ENCODE measurements at places on chromosomes 1 and 21.
A peak's percentile ranks its signal among the peaks of the same experiment; 100 is the strongest.

GRCh38 chr21:14672466-14672865 is 126.4 kb upstream of the SAMSN1 start:
- no peak for DNase-seq

DNA sequence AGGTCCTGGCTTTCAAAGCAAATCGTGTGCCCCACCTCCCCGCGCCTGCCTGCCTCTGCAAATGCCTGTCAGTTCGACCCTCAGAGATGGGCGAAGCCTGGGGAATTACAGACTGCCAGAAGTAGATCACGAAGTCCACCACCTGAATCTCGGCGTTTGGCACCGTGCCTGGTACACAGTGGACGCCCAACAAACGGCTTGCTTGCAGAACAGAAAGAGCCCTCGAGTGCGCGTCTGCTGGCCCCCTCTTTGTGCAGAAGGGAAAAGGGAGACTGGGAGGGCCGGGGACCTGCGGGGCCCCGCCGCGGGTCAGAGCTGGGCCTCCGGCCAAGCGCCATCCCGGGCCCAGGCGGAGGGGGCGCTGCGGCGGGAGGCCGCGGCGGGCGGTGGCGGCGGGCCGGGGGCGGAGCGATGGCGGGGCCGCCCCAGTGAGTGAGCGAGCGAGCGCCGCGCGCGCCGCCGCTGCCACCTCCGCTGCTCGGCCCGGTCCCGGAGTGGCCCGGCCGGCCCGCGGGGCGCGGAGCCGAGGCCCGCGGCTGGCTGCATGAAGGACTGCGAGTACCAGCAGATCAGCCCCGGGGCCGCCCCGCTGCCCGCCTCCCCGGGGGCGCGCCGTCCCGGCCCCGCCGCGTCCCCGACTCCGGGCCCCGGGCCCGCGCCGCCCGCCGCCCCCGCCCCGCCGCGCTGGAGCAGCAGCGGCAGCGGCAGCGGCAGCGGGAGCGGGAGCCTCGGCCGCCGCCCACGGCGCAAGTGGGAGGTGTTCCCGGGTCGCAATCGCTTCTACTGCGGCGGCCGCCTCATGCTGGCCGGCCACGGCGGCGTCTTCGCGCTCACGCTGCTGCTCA is at the start of gene ZDHHC18:
Gene ZDHHC18, plus strand, starts transcription at position 428 of the 845 bp plus-strand sequence. Its CDS starts 117 bp downstream, at position 545.
- peak; percentile 76 for DNase-seq

DNA sequence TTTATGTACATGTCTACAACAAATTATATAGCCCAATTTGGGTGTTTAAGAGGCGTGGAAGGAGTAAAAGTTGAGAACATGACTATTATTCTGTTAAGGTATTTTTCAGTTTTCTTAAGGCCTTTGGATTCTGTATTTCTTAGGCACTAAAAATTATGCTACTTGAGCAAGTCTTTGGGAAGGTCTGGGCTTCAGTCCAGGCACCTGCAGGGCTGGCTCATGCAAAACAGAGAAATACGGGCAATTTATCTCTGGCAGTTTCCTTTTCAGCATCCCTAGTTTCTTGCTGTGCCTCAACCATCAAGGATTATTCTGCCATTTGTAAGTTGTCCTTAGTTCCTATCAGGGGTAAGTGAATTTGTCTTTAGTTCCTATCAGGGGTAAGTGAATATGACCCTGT is 358.8 kb upstream of the B3GALT2 start:
- no peak for DNase-seq

- DNase-seq: no peak
Observed at GRCh38 chr1:109762039-109762585, 1.6 kb downstream of the EPS8L3 start.

GRCh38 chr1:175865041-175865766 is 121.8 kb upstream of the TNR start:
- DNase-seq: peak; percentile 22

GRCh38 chr1:227042292-227042691 is 102.2 kb downstream of the COQ8A start:
- DNase-seq: no peak

DNA sequence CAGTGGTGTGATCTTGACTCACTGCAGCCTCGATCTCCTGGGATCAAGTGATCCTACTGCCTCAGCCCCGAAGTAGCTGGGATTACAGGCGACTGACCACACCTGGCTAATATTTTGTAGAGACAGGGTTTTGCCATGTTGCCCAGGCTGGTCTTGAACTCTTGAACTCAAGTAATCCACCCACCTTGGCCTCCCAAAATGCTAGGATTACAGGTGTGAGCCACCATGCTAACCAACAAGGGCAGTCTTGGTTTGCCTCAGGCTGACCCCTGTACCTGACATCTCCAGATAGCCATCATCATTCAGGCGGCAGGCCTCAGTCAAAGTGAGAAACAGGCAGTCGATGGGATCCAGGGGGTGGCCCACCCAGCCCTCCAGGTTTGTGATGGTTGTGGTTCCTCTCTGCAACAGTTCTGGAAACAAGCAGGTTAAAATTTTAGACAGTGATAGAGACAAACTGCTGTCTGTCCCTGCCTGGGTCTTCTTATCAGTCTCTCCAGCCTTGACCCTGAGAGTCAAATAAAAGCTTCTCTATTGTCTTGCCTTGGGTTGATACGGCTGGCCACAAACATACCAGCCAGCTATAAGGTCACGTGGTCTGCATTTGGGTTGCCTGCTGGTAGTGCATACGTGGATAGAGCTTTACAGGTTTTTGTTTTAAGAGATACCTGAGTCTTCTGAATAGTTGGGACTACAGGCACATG is 26.8 kb downstream of the UROD start:
- no peak for DNase-seq

- DNase-seq: peak; percentile 3
Observed at GRCh38 chr1:78790174-78790573, 140.5 kb downstream of the IFI44 start.

GRCh38 chr1:111998332-111998731 is 8.9 kb upstream of the KCND3 start:
- no peak for DNase-seq

DNA sequence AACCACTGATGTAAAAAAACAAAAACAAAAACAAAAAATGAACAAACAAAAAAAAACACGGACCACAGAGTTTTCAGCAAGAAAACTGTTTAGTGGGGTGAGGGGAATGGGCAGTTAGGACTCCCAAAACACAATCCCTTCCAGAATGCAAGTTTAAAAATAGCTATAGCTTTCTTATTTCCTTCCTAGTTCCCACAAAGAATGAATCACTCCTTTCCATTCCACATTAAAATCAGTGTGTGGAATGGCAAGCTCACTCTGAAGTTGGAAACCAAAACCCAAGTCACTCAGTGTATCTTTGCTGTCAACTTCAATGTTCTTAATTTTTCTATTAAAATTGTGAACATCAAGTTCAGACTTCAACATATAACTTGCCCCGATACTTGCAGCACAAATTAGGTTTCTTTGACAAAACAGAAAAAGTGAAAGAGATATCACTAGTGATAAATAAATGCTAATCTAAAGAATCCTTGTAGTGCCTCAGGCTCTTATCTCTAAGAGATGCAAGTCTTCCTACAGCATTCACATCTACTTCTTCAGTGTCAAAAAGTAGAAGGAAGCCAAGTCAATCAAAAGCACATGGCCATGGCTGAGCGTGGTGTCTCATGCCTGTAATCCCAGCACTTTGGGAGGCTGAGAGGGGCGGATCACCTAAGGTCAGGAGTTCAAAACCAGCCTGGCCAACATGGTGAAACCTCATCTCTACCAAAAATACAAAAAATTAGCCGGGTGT is 45.5 kb downstream of the TOR3A start:
- no peak for DNase-seq

DNA sequence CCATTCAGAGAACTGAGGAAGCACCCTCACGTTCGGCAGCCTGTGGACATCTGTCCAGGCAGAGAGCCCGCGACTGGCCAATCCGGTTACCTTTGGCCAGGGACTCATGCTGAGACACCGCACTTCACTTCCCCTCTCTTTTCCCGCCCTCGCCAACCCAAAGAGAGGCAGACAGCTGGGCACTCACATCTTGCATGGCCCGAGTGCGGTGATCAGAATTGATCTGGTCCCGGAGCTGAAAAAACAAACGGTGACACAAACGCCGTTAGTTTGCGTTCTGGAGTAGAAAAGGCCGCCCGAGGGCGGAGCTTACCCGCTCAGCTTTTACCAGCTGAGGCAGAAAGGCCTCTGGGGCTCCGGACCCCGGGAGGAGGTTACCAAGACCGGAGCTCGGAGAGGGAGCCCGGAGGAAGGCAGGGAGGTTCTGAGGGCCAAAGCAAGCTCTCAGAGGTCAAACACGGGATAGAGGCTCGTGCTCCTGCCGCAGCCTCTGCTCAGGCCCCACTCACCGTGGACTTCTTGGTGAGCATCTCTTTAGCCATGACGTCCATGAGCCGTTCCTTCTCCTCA is 376 bp downstream of the SF3A3 start:
- peak; percentile 57 for DNase-seq

All from stomach (tissue), 19 donors.